Activated CD4-positive, alpha-beta T cell treated with anti-CD3 and anti-CD28 coated beads for 4 hours (primary cell): ENCODE measurements at places on chromosomes 3 and 15.

- DNase-seq: no peak
Measured at GRCh38 chr3:120646771-120647432, 35.1 kb downstream of the HGD start.

- DNase-seq: no peak
Measured at GRCh38 chr3:150177673-150178381, 207.1 kb upstream of the PFN2 start.

DNA sequence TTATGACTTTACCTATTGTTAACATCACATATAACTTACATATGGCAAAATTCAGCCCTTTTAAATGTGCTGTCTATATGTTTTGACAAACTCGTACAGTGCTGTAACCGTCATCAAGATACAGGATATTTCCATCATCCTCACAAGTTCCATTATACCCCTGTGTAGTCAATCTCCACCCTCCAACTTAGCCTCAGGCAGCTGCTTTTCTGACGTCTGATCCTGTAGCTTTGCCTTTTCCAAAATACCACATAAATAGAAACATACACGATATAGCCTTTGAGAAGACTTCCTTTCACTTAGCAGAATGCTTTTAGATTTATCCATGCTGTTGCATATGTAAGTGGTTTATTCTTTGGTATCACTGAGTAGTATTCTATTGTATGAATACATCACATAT lies 47.1 kb downstream of the SLC12A1 start:
- DNase-seq: no peak

DNA sequence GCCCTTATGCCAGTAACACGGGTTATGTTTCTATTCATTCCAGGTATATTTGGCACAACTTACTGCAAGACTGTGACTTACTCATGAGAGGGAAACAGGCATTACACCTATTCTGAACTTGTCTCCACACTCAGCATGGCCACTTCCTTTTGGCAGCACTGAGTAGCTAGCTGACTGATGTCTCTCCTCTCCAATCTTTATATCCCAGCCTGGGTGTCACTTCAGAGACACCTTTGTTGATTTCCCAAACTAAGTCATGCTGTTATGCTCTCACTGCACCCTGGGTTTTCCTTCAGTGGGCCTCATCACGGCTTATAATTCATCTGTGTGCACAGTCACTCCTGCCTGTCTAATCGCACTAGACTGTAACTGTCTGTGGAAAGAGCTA lies 114.8 kb downstream of the MYLK start:
- DNase-seq: no peak

- DNase-seq: no peak
Measured at GRCh38 chr3:54353546-54353945, 231.2 kb downstream of the CACNA2D3 start.
